ENCODE measurements at places on chromosomes 3 and 15.
A peak's percentile ranks its signal among the peaks of the same experiment; 100 is the strongest.

- no peak for DNase-seq
Measured at GRCh38 chr3:183577346-183577745, 21.8 kb upstream of the KLHL6 start.

GRCh38 chr3:194707147-194707540 lies 21.5 kb downstream of the FAM43A start:
- no peak for DNase-seq

GRCh38 chr3:30342318-30343060 lies 263.9 kb upstream of the TGFBR2 start:
- no peak for DNase-seq

GRCh38 chr3:101994386-101994785 lies 145.1 kb downstream of the NFKBIZ start:
- no peak for DNase-seq

DNA sequence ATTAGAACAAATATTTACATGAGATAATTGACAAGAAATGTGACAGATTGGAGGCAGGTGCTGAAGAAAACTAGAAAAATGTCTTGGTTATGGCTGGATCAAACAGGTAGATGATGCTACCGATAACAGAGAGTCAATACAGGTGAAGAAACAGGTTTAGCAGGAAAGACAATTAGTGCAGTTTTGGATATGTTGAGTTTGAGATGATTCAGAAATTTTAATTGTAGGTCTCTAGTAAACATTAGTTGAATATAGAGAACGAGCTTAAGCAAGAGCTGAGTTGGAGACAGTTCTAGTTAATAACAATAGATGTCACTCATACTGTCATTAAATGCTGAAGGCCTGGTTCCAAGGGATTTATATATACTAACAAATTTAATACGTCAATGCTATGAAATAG lies 524.4 kb downstream of the NSUN3 start:
- no peak for DNase-seq

DNA sequence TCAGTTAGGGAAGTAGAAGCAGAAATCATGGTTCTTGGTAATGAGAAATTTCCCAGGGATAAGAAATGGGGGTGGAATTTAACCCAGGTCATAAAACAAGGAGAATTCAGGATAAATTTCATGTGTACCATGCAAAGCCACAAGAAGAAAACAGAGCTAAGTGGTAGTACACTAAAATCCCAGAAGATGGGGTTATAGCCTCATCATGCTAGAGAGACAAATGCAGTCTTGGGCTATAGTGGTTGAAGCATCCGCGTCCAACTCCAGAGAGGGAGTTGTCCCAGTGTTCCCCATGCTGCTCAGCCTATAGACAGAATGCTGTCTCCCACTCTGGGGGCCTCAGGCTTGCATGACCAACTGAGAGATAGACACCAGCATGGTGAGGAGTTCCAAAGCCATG lies 36.2 kb upstream of the CLRN1 start:
- no peak for DNase-seq

DNA sequence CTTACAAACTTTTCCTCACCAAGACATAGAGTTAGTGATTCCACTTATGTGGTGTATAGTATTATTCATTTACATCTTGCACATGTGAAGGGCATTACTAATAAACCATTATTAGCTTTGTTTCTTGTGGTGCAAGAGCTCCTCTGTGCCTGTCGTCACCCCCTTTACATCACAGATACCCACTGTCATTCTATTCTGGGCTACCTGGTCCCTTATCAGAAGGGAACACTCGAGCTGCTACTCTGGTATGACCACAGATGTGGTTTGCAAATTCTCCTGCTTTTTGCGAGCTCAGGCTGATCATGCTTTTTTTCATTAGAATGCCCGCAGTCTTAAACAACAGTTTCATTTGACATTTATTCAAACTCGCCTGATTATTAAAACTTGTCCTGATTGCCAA lies 13.9 kb upstream of the SENP2 start:
- DNase-seq = no peak

- no peak for DNase-seq
Measured at GRCh38 chr3:151976211-151977050, 103.0 kb downstream of the SUCNR1 start.

DNA sequence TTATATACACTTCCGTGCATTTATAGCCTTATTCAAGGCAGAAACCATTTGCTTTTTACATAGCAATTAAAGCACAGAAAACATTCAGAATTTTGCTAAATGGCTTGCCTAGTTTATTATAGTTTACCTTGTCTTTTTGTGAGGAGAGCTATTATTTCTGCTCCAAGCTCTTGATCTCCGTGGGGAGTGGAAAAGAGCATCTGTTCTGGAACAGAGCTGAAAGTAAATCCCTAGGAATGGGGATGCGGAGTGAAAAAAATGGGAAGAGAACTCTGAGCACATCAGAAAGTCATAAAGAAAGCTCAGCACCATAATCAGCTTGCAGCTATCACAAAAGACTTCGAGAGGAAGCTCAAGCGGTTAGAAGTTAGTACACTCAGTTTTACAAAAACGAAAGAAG lies 1006.7 kb downstream of the ROBO2 start:
- DNase-seq = no peak

- no peak for DNase-seq
Measured at GRCh38 chr3:99845999-99846398, 28.3 kb downstream of the CMSS1 start.

GRCh38 chr3:196792771-196793170 lies 53.1 kb downstream of the PAK2 start:
- DNase-seq = no peak

DNA sequence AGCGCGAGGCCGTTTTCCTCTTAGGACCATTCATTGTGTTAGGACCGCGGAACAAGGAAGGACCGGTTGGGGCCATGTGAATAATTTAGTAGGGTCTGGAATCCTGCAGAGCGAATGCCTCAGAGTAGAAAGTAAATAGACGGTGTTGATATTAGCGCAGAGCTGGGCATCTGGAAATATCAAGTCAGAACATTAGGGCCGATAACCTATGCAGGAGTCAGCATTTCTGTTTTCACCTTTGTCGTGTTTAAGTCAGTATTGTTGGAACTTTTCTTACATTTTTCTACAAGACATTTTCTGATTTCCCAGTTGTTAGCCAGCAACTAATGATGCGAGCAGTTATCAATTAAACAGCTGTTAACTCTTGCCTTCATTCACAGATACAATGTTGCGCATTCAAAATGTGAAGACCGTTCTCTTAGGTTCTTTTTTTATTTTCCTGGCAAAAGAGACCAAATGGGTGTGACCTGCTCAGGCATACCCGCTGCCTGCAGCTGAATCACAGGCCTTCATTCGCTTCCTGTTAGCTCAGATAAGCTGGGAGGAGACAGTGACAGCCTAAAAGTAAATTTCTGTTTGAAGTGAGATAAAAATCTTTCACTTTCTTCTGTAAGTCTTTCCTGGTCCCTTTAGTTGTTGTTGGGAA lies 966 bp upstream of the PKM start:
- DNase-seq = no peak

DNA sequence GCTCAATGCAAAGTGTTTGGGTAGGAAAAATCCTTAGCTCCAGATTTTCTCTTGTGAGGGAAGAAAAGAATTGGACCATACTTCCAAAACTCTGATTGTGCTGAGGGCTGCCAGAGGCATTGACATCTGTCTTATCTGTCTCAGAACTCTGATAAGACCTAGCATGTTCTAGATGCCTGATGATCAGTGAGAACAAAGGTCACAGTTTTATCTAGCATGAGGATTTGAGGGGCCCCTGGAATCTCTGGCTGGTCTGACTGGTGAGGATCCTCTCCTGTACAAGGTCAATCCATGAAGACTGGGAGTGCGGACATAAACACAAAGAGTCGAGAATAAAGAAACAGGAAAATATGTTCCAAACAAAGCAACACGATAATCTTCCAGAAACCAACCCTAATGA lies 40.1 kb downstream of the GPR149 start:
- DNase-seq = no peak

DNA sequence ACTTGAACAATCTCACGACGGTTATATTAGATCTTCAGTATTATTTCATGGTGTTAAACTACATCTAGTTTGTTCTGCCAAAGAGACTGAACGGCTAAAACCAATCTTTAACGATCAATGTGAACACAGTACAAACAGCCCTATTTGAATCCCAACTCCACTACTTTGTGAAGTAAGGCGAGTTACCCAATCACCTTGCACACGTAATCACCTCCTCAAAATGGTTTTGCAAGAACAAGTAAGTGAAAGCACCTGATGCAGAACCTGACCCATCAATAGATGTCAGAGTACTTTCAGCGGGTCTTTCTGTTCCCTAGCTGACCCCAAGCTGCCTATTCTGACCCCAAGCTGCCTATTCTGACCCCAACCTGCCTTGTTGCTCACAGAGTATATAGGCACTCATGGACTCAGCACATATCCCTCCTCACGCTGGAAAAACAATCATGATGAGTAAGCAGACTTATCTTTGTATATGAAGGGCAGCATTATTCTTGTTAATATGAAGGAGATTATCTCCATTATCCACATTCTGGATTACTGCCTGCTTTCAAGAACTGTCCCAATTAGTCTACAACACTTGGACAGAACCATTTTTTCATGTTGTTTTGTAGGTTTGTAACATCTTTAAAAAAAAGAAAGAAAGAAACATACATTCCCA lies 3.7 kb downstream of the KPNA1 start:
- DNase-seq = no peak

GRCh38 chr15:84898761-84899160 lies 14.3 kb downstream of the SLC28A1 start:
- no peak for DNase-seq

DNA sequence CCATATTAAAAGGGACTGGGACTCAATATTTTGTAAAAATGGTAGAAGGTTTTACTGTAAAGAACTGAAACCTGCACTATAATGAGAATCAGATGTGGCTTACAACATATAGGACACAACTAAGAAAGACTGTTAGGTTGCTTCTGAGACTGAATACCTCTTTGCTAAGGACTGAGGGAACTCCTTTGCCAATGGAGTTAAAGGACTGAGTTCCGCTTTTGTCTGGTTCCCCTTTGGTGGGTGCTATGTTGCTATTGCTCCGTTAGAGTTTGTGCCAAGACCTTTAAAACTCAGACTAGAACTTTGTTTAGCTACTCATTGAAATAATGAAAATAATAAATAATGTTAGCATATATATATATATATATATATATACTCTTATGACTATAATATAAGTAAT lies 147.8 kb upstream of the KCNMB2 start:
- DNase-seq = no peak

- no peak for DNase-seq
Measured at GRCh38 chr3:4408958-4409357, 58.1 kb downstream of the SUMF1 start.

- DNase-seq = no peak
Measured at GRCh38 chr3:129536804-129537203, 6.2 kb upstream of the H1-8 start.

GRCh38 chr3:39937315-39937714 lies 127.9 kb downstream of the MYRIP start:
- DNase-seq = no peak

GRCh38 chr3:66362541-66362941 lies 138.3 kb downstream of the LRIG1 start:
- no peak for DNase-seq

DNA sequence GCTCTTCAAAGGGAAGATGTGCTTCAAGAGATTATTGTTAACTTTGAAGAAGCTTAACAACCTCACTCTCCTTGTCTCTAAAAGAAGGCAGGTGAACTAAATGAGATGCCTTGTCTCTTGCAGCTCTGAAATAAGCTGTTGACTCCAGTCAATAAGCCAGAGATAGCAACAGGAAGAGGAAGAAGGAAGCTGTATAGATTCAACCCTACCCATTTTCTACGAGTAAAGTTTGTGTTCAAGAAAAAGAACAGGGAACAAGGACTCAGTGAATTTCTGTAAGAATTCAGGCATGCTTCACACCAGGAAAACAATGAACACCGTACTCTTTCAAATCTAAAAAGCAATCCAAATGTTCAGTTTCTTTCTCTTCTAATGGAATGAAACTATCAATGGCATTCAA lies 503.5 kb downstream of the MAGI1 start:
- no peak for DNase-seq

DNA sequence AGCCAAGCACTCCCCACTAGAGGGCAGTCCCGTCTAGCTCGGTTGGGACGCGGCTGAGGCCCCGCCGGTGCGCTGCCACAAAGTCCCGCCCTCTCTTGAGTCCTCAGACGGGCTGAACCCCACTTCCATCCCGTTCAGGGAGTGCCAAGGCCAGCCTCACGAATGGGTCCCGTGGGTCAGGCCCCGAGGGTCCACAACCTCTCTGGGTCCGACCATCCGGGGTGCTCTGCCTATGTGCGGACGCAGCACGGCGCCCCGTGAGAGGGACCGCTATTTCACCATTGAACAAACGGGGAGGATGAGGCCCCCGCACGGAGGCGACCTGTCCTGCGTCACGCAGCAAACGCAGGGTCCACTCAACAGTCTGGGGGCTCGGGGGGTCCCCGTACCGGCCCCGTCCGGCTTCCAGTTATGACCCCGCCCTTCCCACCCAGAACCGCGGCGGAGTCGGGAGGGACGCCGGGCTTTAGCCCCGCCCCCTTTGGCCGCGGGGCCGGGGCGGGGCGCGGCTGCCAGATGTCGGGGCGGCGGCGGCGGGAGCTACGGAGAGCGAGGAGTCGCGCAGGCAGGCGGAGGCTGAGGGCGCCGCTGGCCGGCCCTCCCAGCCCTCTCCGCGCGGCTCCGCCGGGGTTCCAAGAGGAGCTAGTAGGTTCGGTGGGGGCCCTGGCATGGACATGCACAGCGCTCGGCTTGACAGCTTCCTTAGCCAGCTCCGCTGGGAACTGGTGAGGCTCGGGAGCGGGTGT lies at the start of gene INKA1:
Gene INKA1, plus strand, starts transcription at position 543 of the 746 bp plus-strand sequence. Its CDS starts 132 bp downstream, at position 675.
- DNase-seq = peak; percentile 66

GRCh38 chr3:71510510-71510909 lies 73.0 kb downstream of the FOXP1 start:
- no peak for DNase-seq

- DNase-seq = no peak
Measured at GRCh38 chr15:89211678-89212170, 9.7 kb downstream of the RLBP1 start.

DNA sequence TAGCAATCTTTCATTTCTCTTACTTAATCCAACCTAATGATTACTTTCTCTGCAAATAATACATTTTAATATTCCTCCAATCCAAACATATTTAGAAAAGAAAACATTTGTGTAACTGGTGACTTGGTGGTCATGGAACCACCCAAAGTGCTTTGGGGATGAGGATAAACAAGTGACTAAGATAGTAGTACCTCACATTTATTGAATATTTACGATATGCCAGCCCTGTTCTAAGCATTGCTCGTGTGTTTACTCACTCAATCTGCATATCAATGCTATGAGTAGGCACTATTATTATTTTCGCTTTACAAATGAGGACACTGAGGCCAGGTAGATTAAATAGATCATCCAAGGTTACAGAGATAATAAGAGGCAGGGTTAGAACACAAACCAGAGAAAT lies 189.5 kb downstream of the SHOX2 start:
- DNase-seq = no peak

Data from NCI-H2107 (cell line).